ENCODE measurements at places on chromosomes 7 and 10.

DNA sequence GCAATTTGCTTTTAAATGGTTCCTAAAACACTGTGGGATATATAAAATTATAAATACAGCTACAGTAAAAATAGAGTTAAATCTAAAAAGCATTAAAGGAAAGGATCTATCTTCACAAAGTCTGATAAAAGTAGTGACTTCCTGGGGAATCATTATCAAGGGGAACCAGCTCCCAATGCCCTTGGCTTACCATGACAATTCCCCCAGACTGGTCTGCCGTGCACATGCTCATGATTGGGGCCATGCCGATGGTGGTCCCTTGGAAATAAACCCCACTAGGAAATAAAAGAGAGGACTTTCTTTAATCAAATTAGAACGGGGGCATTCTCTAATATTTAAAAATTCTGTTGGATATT, 201.8 kb downstream of the FANK1 start:
- DNase-seq = no peak

DNA sequence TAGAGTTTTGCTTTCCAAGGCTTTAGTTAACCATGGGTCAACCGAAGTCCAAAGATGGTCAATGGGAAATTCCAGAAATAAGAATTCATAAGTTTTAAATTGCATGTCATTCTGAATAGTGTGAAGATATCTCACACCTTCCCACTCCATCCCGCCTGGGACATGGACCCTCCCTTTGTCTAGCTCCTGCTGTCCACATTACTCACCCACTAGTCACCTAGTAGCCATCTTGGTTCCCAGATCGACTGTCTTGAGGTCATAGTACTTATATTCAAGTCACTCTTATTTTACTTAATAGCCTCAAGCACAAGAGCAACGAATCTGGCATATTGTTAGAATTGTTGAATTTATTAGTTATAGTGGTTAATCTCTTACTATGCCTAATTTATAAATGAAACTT, 366.6 kb downstream of the PRPF18 start:
- no peak for DNase-seq

GRCh38 chr10:6953271-6953801, 373.3 kb upstream of the PRKCQ start:
- DNase-seq = no peak

- DNase-seq = peak; percentile 14
Observed at GRCh38 chr10:103367379-103367781, 396 bp upstream of the TAF5 start.

- DNase-seq = peak; percentile 1
Observed at GRCh38 chr7:143892527-143893300, 9.3 kb downstream of the TCAF1 start.

GRCh38 chr7:37356911-37357636, 91.6 kb downstream of the ELMO1 start:
- no peak for DNase-seq

- DNase-seq = no peak
Observed at GRCh38 chr10:10701084-10701611, 316.5 kb upstream of the CELF2 start.

- no peak for DNase-seq
Observed at GRCh38 chr7:42269161-42269560, 32.2 kb upstream of the GLI3 start.

- no peak for DNase-seq
Observed at GRCh38 chr7:1538544-1539180, 8.2 kb downstream of the MAFK start.

DNA sequence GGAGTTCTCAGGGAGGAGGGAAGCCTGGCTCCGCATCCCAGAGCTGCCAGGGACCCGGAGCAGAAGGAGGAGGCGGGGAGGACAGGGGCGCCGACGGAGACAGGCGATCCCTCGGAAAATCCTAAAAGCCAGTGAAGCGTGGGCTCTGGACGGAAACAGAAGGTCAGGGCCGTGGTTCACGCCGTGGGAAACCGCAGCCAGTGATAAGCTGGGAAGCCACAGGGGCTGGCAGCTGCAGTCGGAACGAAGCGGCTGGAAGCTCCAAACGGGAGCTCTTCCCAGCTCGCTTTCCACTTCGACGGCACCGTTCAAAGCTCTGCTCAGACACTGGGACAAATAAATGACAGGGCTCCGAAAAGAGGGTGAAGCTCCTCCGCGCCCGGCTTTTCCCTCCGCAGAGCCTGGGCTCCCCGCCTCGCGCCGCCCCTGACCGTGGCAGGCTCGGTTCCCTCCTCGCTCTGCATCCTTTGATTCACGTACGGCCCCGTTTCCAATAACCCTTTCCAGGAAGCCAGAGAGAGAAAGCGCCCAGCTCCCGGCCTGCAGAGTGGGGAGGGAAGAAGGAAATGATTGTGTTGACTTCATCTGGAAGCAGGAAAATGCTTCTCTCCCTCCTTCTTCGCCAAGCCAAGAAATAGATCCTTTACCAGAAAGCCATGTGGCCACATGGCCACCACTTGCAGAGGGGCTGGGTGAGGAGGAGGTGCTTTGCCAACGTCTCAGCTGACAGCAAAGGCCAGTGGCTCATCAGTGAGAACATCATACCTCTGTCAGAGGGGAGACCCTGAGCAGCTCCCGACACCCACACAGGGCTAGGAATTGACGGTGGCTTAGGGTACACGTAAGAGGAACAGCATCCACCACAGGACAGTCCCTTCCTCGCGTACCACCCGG, 57.4 kb downstream of the ADRB1 start:
- no peak for DNase-seq

DNA sequence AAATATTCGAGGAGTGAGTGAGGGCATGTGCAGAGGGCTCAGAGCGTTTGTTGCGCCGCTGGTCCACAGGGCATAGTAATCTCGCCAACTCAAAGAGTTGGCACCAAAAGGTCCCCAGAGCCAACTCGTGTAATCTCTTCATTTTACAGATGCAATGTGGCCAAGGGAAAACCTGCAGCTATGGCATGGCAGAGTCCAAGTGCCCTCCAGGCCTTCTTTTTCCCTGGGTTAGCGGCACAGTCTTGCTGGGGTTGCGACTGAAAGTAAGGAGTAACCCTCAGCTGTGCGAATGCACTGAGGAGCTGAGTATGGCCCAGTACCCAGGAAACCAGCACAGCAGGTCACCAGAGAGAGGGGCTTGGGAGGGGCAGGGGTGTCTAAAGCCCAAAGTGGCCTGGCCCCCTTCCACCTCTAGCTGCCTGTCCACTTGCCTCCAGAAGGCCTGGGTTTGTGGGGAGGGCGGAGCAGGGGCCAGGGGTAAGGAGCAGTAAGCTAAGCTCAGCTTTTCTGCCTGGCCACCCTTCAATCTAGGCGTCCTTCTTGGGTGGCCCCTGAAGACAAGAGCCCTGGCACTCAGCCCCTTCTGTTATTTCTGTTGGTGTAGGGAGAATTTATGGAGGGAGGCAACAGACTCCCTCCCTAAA, 3.3 kb upstream of the GAD2 start:
- no peak for DNase-seq
